ENCODE measurements at places on chromosomes 11 and 22.

DNA sequence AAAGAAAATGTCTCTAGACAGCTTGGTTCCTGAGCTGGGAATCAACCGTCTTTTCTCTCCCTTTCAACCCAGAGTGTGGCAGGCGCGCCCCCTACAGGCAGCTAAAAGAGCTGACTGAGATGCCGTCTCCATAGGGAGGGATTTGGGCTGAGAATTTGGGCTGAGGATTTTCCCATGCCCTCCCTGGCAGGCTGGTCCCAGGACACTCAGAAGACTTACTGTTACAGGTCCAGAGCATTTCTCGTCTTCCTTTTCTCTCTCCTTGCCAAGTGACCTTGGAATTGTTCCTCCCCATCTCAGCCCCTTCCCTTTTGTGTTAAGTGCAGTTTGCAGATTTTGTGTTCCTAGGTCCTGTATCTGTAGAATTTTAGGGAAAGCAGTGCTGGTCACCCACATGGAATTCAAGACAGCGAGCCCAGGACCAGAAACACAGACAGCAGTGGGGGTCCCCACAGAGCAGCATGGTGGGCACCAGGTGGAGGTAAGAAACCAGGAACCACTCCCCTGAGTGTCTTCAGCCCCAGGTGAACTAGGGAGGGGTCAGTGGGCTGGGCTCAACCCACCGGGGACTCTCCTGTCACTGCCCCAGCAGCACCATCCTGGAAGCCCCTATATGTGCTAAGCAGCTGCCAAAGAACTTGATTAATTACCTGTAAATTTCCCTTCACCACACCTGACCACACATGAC is 9.9 kb upstream of the IGLL5 start:
- DNase-seq, result peak; percentile 54

DNA sequence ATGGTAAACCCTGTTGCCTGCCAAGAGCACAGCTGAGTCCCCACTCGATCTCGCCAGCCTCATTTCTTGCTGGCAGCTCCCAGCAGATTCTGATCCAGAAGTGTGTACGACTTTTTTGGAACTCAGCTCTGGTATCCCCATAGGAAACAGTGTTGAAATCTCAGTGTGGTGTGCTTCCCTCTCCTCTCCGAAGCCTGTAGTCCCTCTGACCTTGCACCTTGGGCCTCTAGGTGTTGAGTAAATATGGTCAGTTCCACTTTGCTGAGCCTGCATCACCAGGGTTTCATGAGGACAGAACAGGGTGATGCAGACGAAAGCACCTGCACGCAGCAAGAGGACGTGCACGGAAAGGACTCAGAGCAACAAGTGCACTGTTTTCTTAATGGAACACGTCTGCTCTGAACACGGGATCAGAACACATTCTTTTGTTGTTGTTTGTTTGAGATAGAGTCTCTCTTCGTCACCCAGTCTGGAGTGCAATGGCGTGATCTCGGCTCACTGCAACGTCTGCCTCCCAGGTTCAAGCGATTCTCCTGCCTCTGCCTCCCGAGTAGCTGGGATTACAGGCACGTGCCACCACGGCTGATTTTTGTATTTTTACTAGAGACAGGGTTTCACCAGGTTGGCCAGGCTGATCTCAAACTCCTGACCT is 3.8 kb upstream of the CPT1A start:
- no peak for DNase-seq

GRCh38 chr22:19873138-19873959 is 18.7 kb upstream of the GNB1L start:
- DNase-seq, result no peak

- DNase-seq, result no peak
These were observed 15.3 kb upstream of the IL17REL start for GRCh38 chr22:50027639-50028537.

- DNase-seq, result no peak
These were observed 4.7 kb downstream of the PYGM start for GRCh38 chr11:64754919-64755662.

DNA sequence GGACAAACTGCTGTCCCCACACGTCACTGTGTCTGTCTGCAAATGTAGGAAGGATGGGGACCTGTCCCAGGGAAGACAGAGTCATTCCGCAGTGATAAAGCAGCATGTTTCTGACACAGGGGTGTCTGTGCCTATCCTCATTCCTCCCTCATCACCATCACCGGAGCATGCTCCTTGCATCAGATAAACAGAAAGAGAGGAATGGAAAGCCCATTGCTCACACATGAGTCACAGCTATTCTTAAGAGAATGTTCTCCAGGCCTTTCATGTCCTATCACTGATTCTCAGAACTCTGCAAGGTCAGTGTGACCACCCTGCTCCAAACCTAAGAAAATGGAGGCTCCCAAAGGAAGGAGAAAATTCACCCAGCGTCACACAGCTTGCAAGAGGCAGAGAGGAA is 38.9 kb downstream of the ZNF195 start:
- no peak for DNase-seq

GRCh38 chr11:60785806-60786361 is 751 bp downstream of the MS4A10 start:
- no peak for DNase-seq

GRCh38 chr11:118001494-118001971 is 15.3 kb downstream of the IL10RA start:
- DNase-seq, result no peak

DNA sequence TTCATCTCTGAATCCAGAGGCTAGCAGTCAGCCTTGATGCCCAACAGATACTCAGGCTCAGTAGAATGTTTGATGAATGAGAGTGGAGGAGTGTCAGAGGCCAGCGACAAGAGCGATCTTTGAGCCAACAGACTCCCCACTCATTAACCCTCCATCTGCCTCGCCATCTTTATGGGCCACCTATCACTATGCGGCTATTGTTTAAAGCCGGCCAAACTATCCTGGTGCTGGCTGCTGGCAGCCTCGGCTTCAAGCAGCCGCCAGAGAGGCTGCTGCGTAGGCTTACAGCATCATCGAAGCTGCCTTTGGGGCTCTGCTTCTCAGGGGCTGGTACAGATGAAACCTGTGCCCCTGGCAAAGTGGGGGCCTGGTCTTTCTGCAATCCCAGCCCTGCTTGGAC is 525.6 kb downstream of the INSC start:
- no peak for DNase-seq

- no peak for DNase-seq
These were observed 25.2 kb upstream of the CCND1 start for GRCh38 chr11:69615545-69616278.

DNA sequence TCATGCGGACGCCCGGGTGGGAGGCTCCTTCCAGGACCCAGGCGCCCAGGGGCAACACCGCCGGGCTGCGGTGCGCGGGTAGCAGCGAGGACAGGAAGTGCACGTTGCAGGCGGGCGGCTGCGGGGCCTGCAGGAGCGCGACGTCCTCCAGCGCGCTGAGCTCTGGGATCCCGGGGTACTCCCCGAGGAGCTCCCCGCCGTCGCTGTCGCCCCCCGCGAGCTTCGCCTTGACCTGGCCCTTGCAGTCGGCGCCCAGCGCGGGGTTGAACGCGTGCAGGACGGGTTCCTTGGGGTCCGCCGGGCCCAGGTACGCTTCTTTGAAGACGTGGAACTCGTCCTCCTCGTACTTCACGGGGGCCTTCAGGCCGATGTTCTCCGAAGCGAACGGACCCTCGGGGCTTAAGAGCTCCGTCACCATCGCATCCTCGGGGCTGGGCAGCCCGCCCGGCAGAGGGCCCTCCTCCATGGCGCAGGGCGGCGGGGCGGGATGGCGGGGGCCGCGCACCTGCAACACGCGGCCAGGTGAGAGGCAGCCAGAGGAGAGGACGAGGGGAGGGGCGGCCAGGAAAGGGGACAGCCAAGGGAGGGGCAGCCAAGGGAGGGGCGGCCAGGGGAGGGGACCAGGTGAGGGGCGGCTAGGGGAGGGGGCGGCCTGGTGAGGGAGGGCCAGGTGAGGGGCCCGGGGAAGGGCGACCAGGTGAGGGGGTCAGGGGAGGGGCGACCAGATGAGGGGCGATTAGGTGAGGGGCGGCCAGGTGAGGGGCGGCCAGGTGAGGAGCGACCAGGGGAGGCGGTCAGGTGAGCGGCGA is 921 bp downstream of the TESMIN start:
- DNase-seq, result no peak

DNA sequence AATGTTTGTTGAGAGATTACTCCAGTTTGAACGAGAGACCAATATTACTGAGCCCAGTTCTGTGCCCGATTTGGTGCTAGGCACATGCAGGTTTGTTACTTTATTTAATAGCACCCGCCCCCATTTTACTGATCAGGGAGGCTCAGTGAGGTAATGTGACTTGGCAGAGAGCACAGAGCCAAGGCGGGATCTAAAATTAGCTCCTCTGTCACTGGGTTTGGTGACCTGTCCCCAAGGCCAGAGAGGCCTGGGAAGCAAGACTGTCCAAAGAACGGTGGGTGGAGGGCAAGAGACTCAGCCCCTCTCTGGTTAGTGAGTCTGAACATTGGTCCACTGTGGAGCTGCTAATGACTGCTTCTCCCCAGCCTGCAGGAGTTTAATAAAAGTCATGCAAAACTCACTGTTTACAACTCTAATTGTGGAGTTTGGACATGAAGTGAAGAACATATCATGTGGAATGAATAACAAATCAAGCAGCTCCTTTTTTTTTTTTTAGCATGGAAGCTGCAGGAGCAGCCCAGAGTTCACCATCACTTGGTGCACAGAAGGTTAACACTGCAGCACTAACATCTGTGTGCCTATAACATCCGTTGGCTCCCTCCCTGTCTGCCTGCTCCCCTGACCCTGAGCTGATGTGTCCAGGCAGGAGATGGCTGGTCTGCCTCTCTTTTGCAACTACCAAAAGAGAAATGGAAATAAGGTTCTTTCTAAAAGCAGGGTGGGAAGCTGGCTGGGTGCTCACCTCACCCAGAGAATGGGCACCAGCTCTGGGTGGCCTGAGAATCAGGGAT is 39.0 kb downstream of the CSNK2A3 start:
- no peak for DNase-seq

- no peak for DNase-seq
These were observed 34.4 kb downstream of the MCAM start for GRCh38 chr11:119282495-119282894.
